ENCODE measurements at places on chromosomes 3 and 15. TPM values are rescaled to one million over a fixed set of nuclear protein-coding genes. Genes with fewer than 3 reads are reported as not detected.

PARP9 gene
- total RNA-seq = 6.2 TPM

SHQ1 gene
- 17.5 TPM for total RNA-seq

SAMMSON gene
- not detected for total RNA-seq

MORC1 gene
- total RNA-seq = not detected

MUSTN1 gene
- total RNA-seq = not detected

NXPE3 gene
- 21.7 TPM for total RNA-seq

SPTBN5 gene
- 0.24 TPM for total RNA-seq

ULK3 gene
- total RNA-seq = 38.2 TPM

C2CD4B gene
- 0.07 TPM for total RNA-seq

ILDR1 gene
- not detected for total RNA-seq

AMT gene
- 0.30 TPM for total RNA-seq

HOMER2 gene
- 12.9 TPM for total RNA-seq

CFAP44 gene
- total RNA-seq = 1.9 TPM

PCBP4 gene
- total RNA-seq = 15.1 TPM

TRPC1 gene
- total RNA-seq = 8.3 TPM

CTXN2 gene
- 0.05 TPM for total RNA-seq

FRMD4B gene
- total RNA-seq = 1.5 TPM

TRIM59 gene
- 9.4 TPM for total RNA-seq

ADIPOQ gene
- total RNA-seq = not detected

FOXL2 gene
- 2.5 TPM for total RNA-seq

TF gene
- total RNA-seq = 0.69 TPM

CCDC191 gene
- 1.7 TPM for total RNA-seq

FBXO40 gene
- not detected for total RNA-seq

FILIP1L gene
- total RNA-seq = 0.03 TPM

NLGN1 gene
- total RNA-seq = not detected

GABRA5 gene
- 131 TPM for total RNA-seq

FOXL2NB gene
- 0.89 TPM for total RNA-seq

AGBL1 gene
- total RNA-seq = not detected

DUOX1 gene
- total RNA-seq = not detected

PLEKHO2 gene
- 5.6 TPM for total RNA-seq

MINAR1 gene
- 0.54 TPM for total RNA-seq
